Activated naive CD8-positive, alpha-beta T cell treated with anti-CD3 and anti-CD28 coated beads, Interleukin-2, amount 10 ng/mL, durations not matched to agents 7 days and 5 days (primary cell): ENCODE measurements at places on chromosomes 7 and 10. TPM values are rescaled to one million over a fixed set of nuclear protein-coding genes. Genes with fewer than 3 reads are reported as not detected.

Gene PTF1A
- not detected for total RNA-seq

Gene CLCN1
- 0.08 TPM for total RNA-seq

Gene MYL10
- not detected for total RNA-seq

Gene PNLIPRP2
- total RNA-seq = not detected

GRCh38 chr7:131769241-131769640 is 212.8 kb upstream of the PODXL start:
- DNase-seq = no peak

GRCh38 chr7:44309271-44310091 is 15.9 kb downstream of the CAMK2B start:
- peak; percentile 67 for DNase-seq

GRCh38 chr7:96538632-96539031 is 171.0 kb downstream of the SEM1 start:
- no peak for DNase-seq

DNA sequence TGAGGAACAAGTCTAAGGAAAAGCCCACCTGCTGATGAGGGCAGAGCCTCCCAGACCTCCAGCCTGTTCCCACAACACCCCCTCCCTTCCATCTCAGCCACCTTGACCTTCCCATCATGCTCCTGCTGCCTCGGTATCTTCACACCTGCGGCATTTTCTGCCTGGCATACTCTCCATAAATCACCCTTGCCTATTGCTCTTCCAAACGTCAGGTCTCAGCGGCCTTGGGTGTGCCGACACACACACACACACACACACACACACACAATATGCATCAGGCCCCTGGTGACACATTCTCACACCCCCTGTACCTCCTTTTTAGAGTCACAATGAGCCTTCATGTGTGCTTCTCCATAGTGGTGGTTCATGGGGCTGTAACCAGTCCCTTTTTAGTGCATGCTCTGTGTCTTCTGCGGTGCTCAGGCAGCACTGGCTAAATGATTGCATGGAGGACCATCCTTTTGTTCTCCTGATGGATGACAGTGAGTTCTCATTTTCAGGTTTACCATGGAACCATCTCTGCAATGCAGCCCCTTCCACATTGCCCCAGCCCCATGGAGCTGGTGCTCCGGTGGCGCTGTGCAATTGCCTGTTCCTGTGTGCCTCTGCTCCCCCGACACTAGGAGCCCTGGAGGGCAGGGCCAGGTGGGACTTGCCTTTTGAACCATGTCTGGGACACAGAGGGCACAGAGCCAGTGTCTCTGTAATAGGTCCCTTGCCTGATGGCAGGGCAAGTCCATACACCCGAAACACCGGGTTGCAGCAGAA is 4.5 kb downstream of the ADIRF start:
- no peak for DNase-seq

- no peak for DNase-seq
Observed at GRCh38 chr10:72075376-72076115, 12.8 kb downstream of the SPOCK2 start.

DNA sequence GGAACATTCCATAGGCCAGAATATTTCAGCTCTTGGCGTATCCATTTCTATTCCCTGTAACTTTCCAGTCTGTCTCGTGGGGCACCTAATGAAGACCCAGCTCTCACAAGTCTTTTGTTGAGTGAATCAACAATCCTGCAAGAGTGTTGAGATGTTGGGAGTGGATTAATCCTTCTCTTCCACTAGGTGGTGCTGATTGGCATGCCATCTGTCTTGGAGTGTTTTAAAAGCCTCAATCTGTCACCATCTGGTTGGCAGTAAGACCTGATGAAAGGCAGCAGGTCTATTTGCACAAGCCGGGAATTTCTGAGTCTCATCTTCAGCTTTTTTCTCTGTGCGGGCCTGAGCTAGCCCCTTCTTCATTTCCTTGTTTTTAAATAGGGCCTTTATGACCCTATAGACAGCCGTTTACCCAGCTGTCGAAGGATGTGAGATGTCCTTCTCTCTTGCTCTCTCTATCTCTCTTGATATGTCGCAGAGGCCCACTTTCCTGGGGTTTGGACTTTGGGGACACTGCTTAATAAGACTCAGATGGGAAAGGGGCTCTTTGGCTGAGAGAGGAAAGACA is 180.5 kb downstream of the ZNF365 start:
- DNase-seq = no peak

- DNase-seq = no peak
Observed at GRCh38 chr10:109746861-109747260, 176.4 kb downstream of the XPNPEP1 start.

- DNase-seq = no peak
Observed at GRCh38 chr7:98995523-98996149, 117.3 kb downstream of the TRRAP start.

DNA sequence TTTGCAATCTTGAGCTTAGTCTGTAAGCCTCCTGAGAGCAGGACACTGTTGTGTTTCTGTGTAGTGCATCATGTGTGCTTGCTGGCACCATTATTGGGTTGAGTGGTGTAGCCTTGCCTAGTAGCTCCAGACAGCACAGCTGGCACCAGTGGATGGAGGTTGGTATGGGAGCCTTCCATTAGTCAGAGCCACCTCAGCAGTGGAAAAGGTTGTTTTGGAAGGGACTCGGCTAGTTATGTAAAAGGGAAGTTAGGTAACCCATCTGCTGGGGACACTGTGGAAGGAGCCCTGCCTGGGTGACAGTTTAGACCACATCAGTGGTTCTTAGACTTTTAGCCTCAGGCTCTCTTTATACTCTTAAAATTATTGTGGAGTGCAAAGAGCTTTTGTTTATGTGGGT is 16.3 kb downstream of the MINDY4 start:
- no peak for DNase-seq

DNA sequence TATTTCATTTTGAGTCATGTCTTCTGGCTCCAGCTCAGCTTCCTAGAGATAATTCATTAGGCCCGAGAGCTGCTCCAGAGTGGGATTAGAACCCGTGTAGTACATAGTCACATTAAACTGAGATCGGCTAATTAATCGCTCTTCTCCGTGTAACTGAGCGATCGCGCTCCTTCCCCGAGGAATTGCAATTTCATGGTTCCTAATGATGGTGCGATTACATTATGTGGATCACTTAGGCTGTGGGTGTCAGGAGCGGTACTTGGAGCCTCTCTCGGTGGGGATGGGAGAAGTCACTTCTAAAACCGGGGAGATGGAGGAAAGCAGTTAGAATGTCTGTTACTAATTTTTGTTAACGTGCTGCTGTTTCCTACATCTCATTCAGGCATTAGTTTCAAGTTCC is 123.0 kb upstream of the TCF7L2 start:
- DNase-seq = no peak
